Upper lobe of left lung (tissue), 6 donors: ENCODE measurements at places on chromosomes 7 and 10. TPM values are rescaled to one million over a fixed set of nuclear protein-coding genes. Genes with fewer than 3 reads are reported as not detected.

DNA sequence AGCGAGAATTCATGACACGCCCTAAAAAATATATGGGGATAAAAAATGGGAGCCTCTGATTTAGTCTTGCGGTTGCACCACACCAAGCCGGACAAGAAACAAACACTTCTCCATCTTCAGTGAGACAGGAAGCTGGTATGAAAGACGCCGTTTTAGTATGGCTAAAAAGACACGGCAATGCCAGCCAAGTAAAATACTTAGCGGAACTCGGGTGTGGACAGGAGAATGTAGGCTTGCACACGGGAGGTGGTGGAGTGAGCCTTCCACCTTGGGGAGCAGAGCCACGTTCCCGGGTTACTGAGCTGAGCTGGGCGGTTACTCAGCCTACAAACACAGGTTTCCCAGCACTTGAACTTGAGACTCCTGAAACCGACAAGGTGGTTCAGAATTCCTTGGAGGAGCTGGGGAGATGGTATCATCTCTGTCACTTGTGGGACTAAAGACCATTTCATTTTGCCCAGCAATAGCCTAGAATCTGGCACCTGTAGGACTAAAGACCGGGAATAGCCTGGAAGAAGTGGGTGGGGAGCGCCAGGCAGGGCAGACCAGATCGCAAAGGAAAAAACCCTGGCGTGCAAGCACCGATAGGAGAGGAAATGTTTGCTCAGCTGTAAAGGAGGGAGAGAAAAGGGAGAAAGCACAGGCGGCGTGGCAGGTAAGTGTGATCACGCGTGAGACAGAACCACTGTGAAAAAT, 34.8 kb upstream of the SEPHS1 start:
- peak overlapping the region; percentile 86 for H3K27ac ChIP-seq
- peak overlapping the region; percentile 29 for H3K4me3 ChIP-seq
- no peaks in the 10 kb centered on the region for H3K4me1 ChIP-seq
- DNase-seq: peak; percentile 42
- no peaks in the 10 kb centered on the region for H3K27me3 ChIP-seq

DNA sequence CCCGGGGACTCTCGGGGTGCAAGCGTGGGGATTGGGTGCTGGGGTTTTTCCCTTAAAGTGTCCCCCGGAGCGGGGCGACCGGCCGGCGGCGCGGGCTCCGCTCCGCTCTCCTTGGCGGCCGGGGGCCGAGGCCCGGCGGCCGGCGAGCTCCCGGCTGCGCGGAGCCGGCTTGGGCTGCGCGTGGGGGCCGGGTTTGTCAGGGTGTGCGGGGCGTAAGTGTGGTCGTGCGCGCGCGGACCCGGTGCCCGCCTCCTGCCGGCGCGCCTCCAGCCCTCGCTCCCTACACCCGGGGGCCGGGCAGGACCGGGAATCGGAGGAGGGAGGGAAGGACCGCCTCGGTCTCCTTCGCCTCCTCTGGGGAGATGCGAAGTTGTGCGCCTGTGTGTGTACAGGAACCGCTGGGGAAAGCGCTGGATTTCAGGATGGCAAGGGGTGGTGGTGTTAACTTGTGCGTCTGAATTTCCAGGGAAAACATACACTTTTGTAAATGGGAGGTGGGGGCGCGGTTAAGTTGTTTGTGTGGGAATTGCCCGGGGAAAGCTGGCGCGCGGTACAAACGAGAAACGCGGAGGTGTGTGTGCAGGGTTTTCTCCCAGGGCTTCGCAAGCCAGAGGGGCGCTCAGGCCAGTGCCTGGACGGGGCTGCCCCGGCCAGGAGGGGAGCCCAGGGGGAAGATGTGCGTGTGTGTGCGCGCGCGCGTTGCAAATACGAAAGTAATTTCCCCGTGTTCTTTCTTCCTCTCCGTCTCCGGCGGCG, 737 bp downstream of the ZMIZ1 start:
- H3K27me3 ChIP-seq: no peaks in the 10 kb centered on the region
- H3K36me3 ChIP-seq: no peaks in the 10 kb centered on the region
- peak overlapping the region; percentile 95 for H3K27ac ChIP-seq

GRCh38 chr10:52578871-52579405, 193.6 kb downstream of the MBL2 start:
- no peak overlapping the region for H3K27ac ChIP-seq
- H3K27me3 ChIP-seq: no peaks in the 10 kb centered on the region
- no peak for DNase-seq
- H3K4me3 ChIP-seq: no peak overlapping the region
- no peaks in the 10 kb centered on the region for H3K4me1 ChIP-seq

DNA sequence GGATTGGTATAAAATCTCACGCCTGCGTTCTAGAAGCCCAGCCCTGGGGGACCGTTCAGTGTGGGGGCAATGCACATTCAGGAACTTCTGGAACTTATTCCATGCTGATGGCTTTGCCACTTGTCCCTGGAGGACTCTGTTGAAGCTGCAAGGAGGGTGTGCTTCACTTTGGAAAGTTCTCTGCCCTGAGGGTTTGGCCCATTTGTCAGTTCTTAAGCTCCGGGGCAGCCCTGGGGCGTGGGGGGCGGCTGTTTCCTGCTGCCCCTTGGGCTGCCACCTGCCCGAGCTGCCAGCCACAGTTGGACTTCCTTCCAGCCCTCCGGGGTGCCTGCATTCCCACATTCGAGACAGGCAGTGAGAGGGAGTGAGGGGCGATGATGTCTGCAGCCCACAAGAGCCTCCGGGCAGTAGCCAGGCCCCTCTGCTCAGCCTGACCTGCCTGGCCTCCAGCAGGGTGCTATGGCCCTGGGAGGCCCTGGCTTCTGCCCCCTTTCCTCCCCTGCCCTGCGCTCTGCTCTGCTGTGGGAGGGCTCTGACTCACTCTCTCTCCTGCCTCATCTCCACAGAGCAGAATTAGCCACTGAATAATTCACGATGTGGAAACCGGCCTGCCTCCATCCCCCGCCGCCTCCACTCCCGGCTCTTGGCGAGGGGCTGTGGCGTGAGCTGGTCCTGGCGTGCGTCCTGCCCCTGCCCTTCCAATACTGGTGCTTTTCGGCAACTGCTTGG, 1.9 kb downstream of the TTYH3 start:
- H3K36me3 ChIP-seq: no peaks in the 10 kb centered on the region
- peaks cover 53% of the 10 kb centered on the region for H3K4me1 ChIP-seq
- DNase-seq: peak; percentile 86
- H3K27me3 ChIP-seq: no peaks in the 10 kb centered on the region

GRCh38 chr10:114753126-114753525, 68.5 kb upstream of the FHIP2A start:
- H3K27me3 ChIP-seq: no peaks in the 10 kb centered on the region
- H3K4me3 ChIP-seq: no peak overlapping the region
- H3K36me3 ChIP-seq: no peaks in the 10 kb centered on the region
- no peak overlapping the region for H3K27ac ChIP-seq
- DNase-seq: no peak

GRCh38 chr7:14836571-14837189, 65.9 kb downstream of the DGKB start:
- no peak overlapping the region for H3K27ac ChIP-seq
- no peak overlapping the region for H3K4me3 ChIP-seq
- H3K36me3 ChIP-seq: no peaks in the 10 kb centered on the region
- no peak for DNase-seq
- no peaks in the 10 kb centered on the region for H3K4me1 ChIP-seq

- H3K27ac ChIP-seq: peak overlapping the region; percentile 82
- no peaks in the 10 kb centered on the region for H3K36me3 ChIP-seq
- DNase-seq: peak; percentile 85
- H3K27me3 ChIP-seq: no peaks in the 10 kb centered on the region
- H3K4me3 ChIP-seq: no peak overlapping the region
Measured at GRCh38 chr10:103772096-103772845, 83.1 kb downstream of the SH3PXD2A start.

DNA sequence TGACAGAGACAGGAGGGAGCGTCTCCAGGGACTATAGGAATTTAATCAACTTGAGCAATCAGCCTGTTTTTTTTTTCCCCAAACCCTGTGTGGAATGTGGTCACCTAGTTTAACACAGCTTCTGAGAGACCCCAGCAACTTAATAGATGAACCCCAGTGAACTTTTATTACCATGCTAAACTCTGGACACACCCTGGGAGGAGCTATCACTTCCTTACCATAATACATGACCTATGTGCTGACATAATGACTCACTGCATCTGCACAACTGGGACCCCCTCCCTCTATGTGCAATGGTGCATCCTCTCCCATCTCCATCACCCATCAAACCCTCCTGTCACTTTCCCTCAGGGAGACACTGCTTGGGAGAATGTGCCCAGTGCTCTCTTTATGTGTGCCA, 83.7 kb downstream of the EPC1 start:
- no peak overlapping the region for H3K27ac ChIP-seq
- no peak for DNase-seq
- no peaks in the 10 kb centered on the region for H3K27me3 ChIP-seq
- no peaks in the 10 kb centered on the region for H3K4me1 ChIP-seq

The PLEKHS1 gene
- 2.9 TPM for total RNA-seq

DNA sequence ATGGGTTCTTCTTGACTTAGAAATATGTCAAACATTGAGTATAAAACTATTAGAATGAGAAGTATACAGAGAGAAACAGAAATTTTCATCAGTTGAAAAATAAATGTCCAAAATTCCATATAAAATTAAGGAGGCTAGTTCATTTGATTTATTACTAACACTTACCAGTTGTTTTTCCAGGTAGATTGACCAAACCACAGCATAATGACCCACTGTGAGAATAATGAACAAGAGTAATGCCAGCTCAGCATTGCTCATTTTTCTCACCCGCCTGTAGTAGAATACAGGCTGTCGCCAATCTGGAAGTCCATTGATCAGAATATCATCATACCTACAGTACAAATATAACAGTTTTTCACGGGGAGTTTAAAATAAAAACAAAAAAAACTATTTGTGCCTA, 82.9 kb downstream of the DNAJC1 start:
- peaks cover 4% of the 10 kb centered on the region for H3K36me3 ChIP-seq
- H3K4me1 ChIP-seq: no peaks in the 10 kb centered on the region
- DNase-seq: no peak
- no peaks in the 10 kb centered on the region for H3K27me3 ChIP-seq
- H3K27ac ChIP-seq: no peak overlapping the region

DNA sequence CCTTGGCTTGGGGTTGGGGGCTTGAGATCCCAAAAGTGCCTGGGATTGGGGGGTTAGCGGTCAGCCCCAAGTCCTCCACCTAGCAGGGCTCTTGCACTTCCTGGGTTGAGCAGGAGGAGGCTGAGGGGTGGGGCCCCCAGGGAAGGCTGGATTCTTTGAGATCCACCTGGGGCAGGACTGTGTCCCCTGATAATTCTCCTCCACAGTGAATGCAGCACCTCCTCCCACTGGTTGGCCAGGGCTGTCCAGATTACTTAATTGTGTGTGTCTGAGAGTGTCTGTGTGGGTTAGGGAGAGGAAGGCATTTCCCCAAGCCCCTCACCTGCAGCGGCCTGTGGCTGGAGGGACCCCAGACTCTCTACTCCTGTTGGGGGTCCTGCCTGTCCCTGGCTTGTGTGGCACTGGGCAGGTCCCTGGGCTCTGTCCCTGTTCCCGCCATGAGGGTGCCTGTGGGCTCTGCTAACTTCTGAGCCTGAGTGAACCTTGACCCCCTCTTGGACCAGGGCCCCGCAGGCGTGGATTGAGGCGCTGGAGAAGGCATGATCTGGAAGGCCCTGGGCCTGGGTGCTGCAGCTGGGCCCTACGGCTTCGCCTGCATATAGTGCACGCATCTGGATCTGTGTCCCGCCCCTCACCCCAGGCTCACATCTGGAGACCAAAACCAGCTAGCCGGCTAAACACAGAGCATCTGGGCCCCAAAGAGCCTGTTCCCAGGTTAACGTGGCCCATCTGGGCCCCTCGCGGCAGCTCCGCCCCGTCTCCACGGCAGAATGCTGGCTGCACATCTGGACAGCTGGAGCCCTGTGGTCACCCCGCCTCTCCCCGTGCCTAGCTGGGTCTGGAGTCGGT, 10.4 kb downstream of the TMEM270 start:
- H3K36me3 ChIP-seq: no peaks in the 10 kb centered on the region
- no peaks in the 10 kb centered on the region for H3K27me3 ChIP-seq
- peak overlapping the region; percentile 74 for H3K27ac ChIP-seq
- no peak overlapping the region for H3K4me3 ChIP-seq

The TDRD1 gene
- total RNA-seq: 0.15 TPM

The POLR2J gene
- total RNA-seq: 30.3 TPM

- DNase-seq: peak; percentile 51
- no peaks in the 10 kb centered on the region for H3K36me3 ChIP-seq
- H3K27ac ChIP-seq: no peak overlapping the region
- no peak overlapping the region for H3K4me3 ChIP-seq
Measured at GRCh38 chr10:132548106-132548823, 10.7 kb downstream of the INPP5A start.

DNA sequence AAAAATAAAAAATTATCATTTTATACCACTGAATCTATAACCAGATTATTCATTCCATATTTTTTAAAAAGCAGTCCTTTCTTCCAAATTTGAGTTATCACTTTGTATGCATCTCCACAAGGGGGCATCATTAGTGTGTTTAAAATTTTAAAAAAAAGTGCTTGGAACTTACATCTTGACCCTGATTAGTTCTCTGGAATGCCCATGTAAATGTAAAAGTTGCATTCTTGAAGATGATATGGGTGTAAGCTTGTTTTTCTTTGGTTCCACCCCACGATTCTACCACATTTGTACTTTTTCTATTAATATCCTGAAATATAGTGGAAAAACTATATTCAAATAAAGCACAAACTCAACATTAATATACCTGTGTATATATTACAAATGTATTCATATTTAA, 144.9 kb downstream of the ELAPOR2 start:
- no peaks in the 10 kb centered on the region for H3K36me3 ChIP-seq
- DNase-seq: no peak
- no peaks in the 10 kb centered on the region for H3K4me1 ChIP-seq
- H3K27ac ChIP-seq: no peak overlapping the region
- H3K27me3 ChIP-seq: no peaks in the 10 kb centered on the region

The CARD11 gene
- total RNA-seq: 7.0 TPM

DNA sequence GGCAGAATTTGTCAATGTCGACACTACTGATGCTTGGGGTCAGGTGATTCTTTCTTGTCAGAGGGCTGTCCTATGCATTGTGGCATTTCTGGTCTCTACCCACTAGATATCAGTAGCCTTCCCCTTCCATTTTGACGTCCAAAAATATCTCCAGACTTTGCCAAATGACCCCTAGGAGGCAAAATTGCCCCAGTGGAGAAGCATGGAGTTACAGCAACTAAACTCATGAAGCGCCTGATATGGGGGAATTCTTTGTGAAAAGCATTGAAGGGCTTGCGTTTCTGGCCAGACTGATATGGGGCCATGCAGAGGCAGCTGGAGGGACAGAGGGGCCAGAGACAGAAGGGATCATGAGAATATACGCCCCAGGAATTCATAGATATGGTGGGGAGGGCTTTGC, 43.6 kb downstream of the ADRB1 start:
- H3K27ac ChIP-seq: no peak overlapping the region
- H3K4me3 ChIP-seq: no peak overlapping the region
- H3K4me1 ChIP-seq: no peaks in the 10 kb centered on the region
- no peaks in the 10 kb centered on the region for H3K36me3 ChIP-seq

- no peak overlapping the region for H3K27ac ChIP-seq
- H3K4me3 ChIP-seq: no peak overlapping the region
- H3K4me1 ChIP-seq: no peaks in the 10 kb centered on the region
- no peaks in the 10 kb centered on the region for H3K27me3 ChIP-seq
- no peaks in the 10 kb centered on the region for H3K36me3 ChIP-seq
Measured at GRCh38 chr7:4331711-4332110, 350.4 kb upstream of the FOXK1 start.

DNA sequence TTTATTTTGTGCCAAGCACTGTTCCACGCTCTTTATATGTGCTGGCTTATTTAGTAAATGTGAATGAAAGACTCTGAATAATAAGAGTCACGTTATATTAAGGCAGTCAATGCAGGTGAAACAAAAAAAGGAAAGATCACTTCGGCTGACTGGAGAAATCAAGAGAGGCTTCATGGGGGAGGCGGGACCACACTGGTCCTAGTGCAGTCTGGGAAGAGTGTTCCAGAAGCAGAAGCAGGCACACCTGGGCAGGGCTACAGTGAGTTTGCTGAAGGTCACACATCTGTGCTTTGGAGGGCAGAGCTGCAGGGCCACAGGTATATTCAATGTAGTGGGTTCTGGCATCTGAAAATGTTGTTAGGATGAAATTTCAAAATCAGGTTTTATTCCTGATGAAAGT, 176.9 kb downstream of the PLXNA4 start:
- H3K27ac ChIP-seq: no peak overlapping the region
- peaks cover 2% of the 10 kb centered on the region for H3K4me1 ChIP-seq
- no peak for DNase-seq
